Small intestine (tissue), 16 donors: ENCODE measurements at places on chromosomes 16 and 17. TPM values are rescaled to one million over a fixed set of nuclear protein-coding genes. Genes with fewer than 3 reads are reported as not detected.

The CKLF gene
- polyA plus RNA-seq = 26.8 TPM

- peak; percentile 74 for DNase-seq
- H3K27me3 ChIP-seq = peaks cover 2% of the 10 kb centered on the region
- peak overlapping the region; percentile 73 for H3K27ac ChIP-seq
- H3K4me3 ChIP-seq = no peak overlapping the region
- peaks cover 3% of the 10 kb centered on the region for H3K4me1 ChIP-seq
Observed at GRCh38 chr16:17476414-17477259, 5.9 kb upstream of the XYLT1 start.

- H3K27me3 ChIP-seq = no peaks in the 10 kb centered on the region
- H3K4me1 ChIP-seq = no peaks in the 10 kb centered on the region
- H3K27ac ChIP-seq = no peak overlapping the region
- no peaks in the 10 kb centered on the region for H3K36me3 ChIP-seq
- H3K4me3 ChIP-seq = peak overlapping the region; percentile 48
Observed at GRCh38 chr16:30053376-30054015, 12.1 kb upstream of the ALDOA start.

The PRAC2 gene
- not detected for polyA plus RNA-seq

The FOXL1 gene
- 1.9 TPM for polyA plus RNA-seq

The SLC13A2 gene
- 40.5 TPM for polyA plus RNA-seq

DNA sequence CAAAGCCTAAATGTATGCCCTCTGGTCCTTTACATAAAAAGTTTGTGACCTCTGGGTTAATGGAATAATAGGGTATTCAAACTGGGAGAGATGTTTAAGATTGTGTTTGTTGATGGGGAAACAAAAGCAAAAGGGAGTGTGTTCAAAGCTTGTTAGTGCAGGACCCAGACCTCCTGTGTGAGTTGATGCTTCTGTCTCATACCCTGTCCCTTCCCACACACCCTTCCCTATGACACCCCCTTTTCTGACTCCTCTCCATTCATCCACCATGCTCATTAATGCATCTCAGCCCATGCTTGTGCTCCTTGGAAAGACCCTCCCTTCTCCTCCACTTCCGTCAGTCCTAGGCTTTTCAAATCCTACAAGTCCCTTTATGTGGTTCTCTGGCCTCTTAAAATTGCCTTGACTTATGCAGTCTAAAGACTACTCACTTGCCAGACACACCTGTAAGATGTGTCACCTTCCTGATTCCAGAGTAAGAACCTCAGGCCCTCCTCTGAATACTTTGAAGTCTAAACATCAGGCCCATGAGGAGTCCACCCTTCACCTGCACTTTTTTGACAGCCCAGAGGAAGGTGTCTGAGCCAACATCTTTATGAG lies 128.0 kb upstream of the CACNG5 start:
- H3K36me3 ChIP-seq = peaks cover 5% of the 10 kb centered on the region
- no peak overlapping the region for H3K4me3 ChIP-seq
- DNase-seq = no peak
- no peaks in the 10 kb centered on the region for H3K27me3 ChIP-seq
- no peaks in the 10 kb centered on the region for H3K4me1 ChIP-seq
